HTR-8/SVneo (cell line): ENCODE measurements at places on chromosomes 5 and 9.

- DNase-seq: no peak
These were observed 23.4 kb downstream of the WNK2 start for GRCh38 chr9:93207326-93207814.

DNA sequence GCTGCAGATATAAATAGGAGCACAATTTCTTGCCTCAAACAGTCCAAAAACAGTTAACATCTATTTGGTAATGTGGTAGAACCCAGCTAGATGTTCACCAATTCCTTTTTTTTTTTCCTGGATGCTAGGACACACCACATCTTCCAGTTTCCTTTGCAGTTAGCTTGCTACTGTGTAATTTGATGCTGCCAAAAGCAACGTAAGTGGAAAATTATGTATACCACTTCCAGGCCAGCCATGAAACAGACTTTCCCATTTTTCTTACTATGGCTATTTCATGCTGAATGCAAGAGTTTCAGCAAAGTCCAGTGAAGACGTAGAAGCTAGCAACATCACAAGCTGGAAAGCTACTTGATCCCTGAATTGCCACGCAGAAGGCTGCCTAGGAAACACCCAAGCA is 667.2 kb downstream of the TLE1 start:
- no peak for DNase-seq

GRCh38 chr5:76271836-76272235 is 131.2 kb upstream of the IQGAP2 start:
- no peak for DNase-seq

- DNase-seq: peak; percentile 2
These were observed 3.1 kb upstream of the ZNF474 start for GRCh38 chr5:122126177-122126755.

- no peak for DNase-seq
These were observed 195.6 kb downstream of the PLK2 start for GRCh38 chr5:58264276-58264675.

GRCh38 chr9:10104774-10105173 is 508.0 kb downstream of the PTPRD start:
- no peak for DNase-seq

GRCh38 chr9:131289301-131290035 is at the start of gene PLPP7:
PLPP7 (plus strand) TSS chr9:131289723; CDS start chr9:131289998, 275 bp downstream.
- DNase-seq: no peak

- DNase-seq: no peak
These were observed 260.3 kb downstream of the ENC1 start for GRCh38 chr5:74380193-74380592.

GRCh38 chr9:26789959-26790358 is 102.6 kb downstream of the CAAP1 start:
- no peak for DNase-seq

GRCh38 chr5:108201721-108202120 is 180.2 kb downstream of the FBXL17 start:
- no peak for DNase-seq

- DNase-seq: no peak
These were observed 70.9 kb upstream of the KLF9 start for GRCh38 chr9:70485273-70485858.

GRCh38 chr5:67203701-67204074 is 7.1 kb upstream of the CD180 start:
- no peak for DNase-seq

DNA sequence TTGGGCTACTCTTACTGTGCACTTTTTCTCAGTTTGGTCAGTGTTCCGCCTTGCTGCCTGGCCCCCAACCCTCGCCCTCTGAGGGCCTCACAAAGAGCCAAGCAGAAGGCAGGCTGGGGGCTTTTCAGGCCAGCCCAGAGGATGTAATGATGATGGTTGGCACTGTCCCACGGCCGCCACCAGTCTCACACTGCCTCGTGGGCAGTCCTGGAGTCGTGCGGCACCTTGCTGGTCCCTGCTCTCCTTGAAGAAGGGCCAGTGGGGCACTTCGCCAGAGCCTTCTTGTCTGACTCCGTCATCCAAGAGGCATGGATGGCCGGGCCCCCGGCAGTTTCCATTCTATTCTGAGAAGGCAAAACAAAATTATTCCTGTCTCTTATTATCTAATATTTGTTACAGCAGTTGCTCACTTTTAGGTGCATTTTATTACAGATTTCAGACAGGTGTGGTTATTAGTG is 21.0 kb downstream of the TENT4A start:
- no peak for DNase-seq

DNA sequence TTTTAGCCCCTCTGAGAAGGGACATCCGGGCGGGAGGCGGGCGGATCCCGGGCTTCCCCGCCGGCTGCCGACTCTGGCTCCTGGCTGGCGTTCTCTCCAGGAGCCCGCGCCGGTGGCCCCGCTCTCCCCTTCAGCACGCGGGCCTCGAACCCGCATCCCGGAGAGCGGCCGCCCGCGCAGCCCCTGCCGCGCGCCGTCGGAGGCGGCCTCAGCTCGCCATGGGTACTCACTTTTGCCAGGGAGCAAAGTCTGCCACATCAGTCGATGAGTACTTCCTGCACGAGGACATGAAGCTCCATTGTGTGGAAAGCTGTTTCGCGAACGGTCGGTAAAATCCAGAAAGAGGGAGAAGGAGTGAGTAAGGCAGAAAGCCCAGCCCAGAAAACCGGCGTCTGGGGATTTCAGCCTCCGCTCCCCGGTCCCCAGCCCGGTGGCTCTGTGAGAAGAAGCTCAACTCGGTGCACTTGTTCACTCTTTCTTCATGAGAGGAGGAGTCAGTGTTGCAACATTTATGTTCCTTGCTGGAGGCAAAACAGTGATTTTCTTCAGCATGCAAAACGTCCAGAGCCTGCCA is at the start of gene PRLR:
TSS of gene PRLR (minus strand) at position 450 of the 574 bp plus-strand sequence. CDS start 140,867 bp downstream, outside the sequence.
- no peak for DNase-seq

GRCh38 chr9:86500667-86501435 is 146.6 kb upstream of the TUT7 start:
- peak; percentile 8 for DNase-seq

- DNase-seq: no peak
These were observed 1.0 kb downstream of the SMIM3 start for GRCh38 chr5:150779397-150780186.

DNA sequence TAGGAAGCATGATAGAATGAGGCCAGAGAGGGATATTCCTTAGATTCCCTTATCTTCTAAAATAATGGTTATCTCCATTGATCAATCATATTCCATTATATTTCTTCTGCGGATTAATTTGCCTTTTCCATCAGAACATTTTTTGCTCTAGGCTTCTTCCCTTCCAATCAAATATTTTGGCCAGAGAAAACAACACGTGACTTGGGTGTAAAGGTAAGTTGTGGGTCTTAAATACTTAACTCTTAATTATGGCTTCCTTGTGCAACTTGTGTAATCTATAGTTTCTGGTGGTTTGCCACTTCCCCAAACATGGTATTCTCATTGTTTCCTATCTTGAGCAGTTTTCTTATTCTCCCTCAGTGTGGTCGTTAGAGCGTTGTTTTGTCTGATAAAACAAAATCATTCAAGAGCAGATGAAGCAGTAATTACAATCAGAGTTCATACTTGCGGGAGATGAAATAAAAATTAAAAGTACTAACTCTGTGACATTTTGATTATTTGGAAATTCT is 889.3 kb downstream of the MAT2B start:
- no peak for DNase-seq

DNA sequence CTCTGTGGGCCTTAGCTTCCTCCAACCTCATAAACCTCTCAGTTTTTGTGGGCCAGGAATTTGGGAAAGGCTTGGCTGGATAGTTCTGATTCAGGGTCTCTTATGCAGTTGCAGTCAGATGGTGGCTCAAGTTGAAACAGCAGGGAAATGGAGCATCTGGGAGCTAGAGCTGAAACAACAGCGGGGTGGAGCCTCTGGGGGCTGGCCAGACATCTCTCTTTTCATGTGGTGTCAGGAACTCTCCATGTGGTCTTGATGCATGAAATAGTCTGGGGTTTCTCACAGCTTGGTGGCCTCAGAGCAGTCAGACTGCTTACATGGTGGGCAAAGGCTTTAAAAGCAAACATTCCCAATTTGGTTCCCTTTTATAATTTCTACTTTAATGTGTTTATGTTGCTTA is 13.5 kb downstream of the ZNF346 start:
- DNase-seq: no peak

DNA sequence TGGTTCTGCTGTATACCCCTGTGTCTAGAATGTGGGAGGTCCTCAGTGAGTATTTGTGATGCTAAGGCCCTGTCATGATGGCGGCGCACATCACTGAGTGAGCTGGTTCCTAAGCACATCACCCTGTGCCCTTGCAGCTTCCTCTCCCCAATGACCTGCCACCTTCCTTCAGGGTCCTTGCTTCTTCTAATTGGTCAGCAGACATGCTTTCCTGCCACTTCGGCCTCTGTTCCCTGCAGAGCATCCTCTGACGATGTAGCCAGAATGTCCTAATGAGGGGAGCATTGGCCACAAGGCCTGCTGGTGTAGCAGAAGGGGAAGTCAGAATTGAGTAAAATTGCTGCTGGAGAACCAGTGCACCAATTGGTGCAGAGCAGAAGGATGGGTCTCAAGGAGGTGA is 31.1 kb upstream of the ANGPTL2 start:
- no peak for DNase-seq

GRCh38 chr5:169429044-169429443 is 128.1 kb upstream of the SLIT3 start:
- DNase-seq: no peak
